ENCODE measurements at places on chromosomes 6 and 20.

GRCh38 chr6:30541515-30542403 is 14.5 kb downstream of the GNL1 start:
- DNase-seq = peak; percentile 77

GRCh38 chr6:123418071-123418470 is 218.7 kb downstream of the TRDN start:
- DNase-seq = no peak

GRCh38 chr20:5056801-5057599 is 55.7 kb upstream of the SLC23A2 start:
- DNase-seq = no peak

DNA sequence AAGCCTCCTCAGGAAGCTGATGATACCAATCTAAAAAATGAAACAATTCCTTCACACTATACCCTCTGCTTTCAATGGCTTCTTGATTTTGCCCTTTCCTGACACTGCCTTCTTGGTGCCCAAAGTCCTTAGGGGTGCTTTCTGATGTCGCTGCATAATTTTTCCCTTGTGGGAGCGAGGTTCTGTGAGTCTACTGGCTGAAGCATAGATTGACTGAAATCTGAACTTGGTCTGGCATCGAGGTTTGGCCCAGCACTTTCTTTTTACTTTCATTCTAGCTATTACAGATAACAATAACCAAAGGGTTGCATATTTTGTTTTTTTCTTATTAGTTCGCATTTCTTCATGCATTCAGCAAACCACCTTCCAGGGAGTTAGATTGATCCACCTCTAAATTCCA is 65.8 kb downstream of the E2F3 start:
- DNase-seq = no peak

- DNase-seq = no peak
These were observed 178.3 kb downstream of the ZDHHC14 start for GRCh38 chr6:157559201-157559756.

DNA sequence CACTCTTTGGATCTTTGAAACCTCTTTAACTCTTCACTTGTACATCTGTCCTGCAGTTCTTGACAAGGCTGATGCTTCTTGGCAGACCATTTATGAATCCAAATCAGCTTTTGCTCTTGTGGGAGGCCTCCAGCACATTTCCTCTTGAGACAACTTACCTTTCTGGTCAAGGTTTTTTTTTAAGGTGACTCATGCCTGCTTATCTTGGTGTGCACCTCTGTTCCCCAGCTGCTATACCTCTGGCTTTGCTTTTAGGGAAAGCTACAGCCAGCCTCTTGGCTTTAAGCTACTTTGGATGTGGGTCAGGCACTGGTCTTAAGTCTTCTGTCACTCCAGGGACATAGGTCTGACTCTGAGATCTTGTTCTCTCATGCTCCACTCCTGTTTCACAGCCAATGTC is 106.5 kb downstream of the PHF3 start:
- no peak for DNase-seq

- no peak for DNase-seq
These were observed 35.1 kb downstream of the PKIB start for GRCh38 chr6:122645256-122645655.

- DNase-seq = no peak
These were observed 36.3 kb upstream of the SLCO4A1 start for GRCh38 chr20:62606016-62606415.

DNA sequence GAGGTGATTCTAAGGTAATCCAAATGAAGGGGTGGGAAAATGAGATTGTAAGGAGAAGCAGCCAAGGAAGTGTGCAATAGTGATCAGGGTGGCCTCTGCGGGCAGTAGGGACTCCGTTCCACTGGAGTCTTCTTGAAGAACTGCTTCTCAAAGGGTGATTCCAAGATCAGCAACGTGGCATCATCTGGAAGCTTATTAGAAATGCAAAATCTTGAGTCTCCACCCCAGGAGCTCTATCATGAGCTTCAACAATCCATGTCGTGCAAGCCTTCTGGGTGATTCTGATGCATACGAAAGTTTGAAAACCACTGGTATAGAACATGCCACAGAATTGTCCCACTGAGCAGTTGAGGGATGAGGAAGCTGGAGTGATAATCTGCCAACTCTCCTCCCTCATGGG is 31.4 kb downstream of the SCP2D1 start:
- DNase-seq = no peak

DNA sequence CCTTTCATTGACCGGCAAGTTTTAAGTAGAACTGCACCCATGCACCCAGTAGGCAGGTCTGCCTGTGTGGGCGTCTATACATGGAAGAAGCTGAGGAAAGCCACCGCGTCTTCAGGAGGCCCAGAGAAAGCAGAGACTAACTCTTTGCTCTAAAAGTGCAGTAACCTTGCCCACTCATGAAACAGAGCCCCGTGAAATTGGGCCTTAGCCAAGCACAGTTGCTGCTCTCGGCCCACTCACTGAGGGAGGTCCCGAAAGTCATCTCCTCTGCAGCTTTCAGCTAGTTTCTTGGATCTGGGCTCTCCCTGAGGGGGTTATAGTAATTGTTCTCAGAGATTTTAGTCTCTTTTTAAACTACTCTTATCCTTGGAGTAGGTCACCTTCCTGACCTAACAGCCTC is 74.0 kb upstream of the SYNJ2 start:
- DNase-seq = no peak

Measured in AG04450 (cell line).